ENCODE measurements at places on chromosomes 11 and 22.

DNA sequence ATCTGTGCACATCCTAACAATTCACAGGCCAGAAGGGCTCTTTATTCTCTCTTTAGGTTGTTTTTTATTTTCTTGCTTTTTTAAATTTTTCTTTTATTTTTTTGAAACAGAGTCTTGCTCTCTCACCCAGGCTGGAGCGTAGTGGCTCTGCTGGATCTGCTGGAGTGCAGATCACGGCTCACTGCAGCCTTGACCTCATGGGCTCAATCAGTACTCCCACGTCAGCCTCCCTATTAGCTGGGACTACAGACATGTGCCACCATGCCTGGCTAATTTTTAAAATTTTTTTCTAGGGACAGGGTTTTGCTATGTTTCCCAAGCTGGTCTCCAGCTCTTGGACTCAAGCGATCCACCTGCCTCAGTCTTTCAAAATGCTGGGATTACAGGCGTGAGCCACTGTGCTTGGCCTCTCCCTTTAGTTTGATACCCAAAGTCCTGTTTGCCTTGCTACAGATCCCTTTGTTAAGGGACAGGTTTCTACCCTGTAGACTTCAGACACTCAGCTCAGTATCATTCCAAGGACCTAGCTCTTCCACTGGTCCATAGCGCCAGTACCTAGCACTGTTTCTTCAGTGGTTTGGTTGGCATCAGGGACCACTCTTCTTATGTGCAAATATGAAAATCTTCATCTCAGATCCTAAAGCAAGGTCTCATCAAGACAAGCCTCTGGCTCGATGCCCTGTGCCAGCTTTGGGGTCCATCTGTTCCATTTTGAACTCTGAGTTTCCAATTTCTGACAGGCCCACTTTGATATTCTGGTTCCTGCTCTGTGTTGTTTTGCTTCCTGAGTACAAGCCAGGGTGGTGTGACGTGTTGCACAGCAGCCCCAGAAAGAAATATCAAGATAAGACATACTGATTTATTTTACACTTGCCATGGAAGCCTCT, 211.7 kb downstream of the FAT3 start:
- DNase-seq = no peak

GRCh38 chr11:12180257-12181205, 70.1 kb downstream of the MICAL2 start:
- no peak for DNase-seq

DNA sequence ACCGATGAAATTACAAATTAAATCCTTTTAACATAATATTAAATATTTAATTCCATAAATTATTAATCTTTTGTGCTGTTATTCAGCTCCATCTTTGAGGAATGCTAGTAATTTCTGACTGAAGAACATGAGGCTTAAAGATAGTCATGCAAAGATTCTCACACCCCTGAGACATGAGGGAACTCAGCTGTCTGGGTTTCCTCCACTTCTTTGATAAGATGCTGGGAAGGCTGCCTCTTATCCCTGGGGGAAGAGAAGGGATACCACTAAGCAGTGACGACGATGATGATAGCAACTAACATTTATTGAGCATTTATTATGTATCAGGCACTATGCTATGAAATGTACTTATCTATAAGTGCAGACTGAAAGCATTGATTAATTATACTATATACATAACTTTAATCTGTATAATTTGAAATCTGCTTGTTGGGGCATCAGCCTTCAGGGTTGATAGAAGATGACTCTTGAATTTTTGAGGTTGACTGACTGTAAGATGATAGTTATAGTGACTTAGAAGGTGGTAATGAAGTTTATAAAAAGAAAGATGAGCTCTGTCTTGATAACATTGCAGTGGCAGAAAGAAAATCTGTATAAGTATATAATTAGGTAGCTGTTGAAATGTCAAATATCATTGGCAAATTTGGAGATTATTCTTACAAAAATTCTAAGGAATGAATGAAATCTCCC, 78.4 kb downstream of the SIK2 start:
- DNase-seq = no peak

- no peak for DNase-seq
Measured at GRCh38 chr11:28038775-28039174, 69.2 kb downstream of the KIF18A start.

DNA sequence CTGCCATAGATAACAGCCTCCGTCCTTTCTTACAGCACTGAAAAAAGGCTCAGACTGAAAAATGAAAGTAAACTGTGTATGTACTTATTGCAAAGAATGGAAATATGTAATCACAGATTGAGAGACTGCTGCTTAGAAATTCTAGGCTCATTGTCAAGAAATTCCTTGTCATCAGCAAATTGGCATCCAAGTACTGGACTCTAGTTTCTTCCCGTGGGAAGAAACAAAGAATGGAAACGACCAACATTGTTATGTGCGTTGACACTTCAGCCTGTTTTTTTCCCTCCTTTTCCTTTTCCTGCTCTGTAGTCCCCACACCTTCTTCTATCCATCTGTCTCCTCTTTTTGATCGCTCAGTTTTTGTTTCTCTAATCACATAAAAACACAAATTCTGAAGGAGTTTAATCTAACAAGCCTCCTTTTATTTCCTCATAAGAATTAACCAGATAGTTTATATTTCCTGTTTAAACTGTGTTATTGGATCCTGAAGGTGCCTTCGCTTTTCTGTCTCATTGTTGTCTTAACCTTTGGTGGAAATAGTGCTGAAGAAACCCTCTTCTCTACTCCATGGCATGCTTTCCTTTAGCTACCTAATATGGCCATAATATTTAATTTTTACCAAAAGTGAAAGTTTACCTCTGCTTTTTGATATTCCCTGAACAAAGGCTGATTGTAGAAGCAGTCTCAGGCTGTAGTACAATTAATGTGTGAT, 20.0 kb upstream of the CASP12 start:
- DNase-seq = no peak

GRCh38 chr11:111741751-111742150, 24.4 kb downstream of the PPP2R1B start:
- no peak for DNase-seq

- DNase-seq = no peak
Measured at GRCh38 chr11:6611092-6611962, 689 bp downstream of the TAF10 start.

DNA sequence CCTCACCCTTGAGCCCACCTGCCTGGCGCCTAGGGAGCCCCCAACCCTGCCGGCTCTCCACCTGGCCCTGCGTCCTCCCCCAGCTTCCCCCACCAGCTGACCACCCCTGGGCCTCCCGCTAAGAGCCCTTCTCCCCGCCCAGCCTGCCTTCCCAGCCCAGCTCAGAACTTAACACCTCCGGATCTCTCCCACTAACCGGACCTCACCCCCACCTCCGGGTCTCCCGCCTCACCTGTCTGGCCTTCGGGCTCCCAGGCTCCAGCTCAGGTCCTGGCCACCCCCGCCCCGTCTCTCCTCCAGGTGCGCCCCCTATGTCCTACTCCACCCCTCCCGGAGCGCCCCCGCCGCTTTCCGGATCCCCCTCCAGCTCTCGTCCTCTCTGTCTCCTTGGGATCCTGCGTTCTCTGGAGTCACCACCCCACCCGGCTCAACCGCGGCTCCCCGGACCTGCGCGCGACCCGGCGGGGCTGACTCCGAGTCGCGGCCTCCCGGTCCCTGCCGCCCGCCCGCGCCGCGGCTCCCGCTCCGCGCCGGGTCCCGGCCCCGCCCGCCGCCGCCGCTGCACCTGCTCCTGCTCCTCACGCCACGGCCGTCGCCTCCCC, at the start of gene KCNJ11:
KCNJ11 (minus strand) TSS at position 51 of the 602 bp plus-strand sequence. CDS start 568 bp downstream, outside the sequence.
- DNase-seq = peak; percentile 51

GRCh38 chr11:113411536-113411935, 24.0 kb downstream of the ANKK1 start:
- peak; percentile 22 for DNase-seq

DNA sequence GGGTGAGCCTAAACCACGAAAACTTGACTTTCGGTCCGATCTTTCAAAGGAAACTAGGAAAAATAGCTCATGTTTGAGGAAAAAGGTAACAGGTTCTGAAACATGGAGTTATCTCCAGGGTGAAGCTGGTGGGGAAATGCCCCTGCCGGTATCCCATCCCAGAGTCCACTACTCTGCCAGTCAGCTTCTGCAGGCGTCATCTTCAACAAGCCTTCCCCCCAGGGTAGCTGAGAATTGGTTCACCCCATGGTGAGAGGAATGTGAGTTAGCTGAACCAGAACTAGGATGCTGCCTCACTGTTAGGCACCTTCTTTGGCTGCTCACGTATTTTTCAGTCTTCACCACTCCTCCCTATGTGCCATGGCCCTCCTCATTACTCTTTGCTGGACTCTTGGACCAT, 1.1 kb downstream of the GVQW3 start:
- no peak for DNase-seq

- no peak for DNase-seq
Measured at GRCh38 chr11:64244107-64244506, 2.6 kb downstream of the PPP1R14B start.

- no peak for DNase-seq
Measured at GRCh38 chr11:74138572-74138971, 32.2 kb downstream of the C2CD3 start.

DNA sequence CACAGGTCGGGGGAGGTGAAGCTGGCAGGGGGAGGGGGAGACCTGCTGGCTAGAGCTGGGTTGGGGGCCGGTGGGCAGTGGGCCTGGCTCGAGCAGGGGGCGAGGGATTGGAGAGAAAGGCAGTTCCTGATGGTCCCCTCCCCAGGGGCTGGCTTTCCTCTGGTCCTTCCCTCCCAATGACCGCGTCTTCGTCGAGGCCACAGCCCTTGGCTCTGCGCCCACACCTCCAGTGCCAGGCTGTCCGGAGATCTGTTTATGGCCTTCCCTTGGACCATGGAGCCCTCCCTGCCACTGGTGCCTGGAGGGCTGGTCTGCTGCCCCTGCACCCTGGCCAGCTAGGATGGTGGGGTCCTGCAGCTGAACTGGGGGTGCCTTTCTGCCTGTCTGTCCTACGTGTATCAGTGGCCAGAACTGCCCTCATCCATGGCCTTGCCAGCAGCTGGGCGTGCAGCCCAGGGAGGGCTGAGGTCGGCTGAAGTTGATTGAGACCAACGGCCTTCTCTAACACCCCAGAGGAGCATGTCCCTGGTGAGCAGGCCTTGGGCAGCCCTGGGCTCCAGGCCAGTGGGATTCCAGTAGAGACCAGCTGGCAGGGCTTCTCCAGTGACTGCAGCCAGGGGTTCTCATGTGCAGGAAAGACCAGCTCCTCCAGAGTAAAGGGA, 12.3 kb downstream of the TANGO2 start:
- DNase-seq = no peak

- DNase-seq = no peak
Measured at GRCh38 chr11:122742301-122743018, 86.9 kb downstream of the UBASH3B start.

DNA sequence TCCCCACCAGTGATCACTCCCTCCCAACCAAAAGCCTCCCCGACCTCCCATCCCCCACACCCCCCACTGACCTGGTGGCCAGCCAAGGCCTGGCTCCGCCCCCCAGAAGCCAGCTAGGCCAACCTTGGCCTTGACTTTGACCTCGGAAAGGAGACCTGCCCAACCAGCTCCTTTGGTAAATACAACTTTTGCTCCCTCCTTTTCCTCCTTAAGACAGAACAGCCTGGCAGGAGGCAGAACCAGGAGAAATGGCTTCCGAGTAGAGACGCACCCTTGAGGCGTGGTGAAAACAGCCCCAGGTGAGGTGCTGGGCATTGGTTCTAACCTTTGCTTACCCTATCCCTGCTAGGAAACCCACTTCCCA, 27.0 kb downstream of the PLEKHA7 start:
- no peak for DNase-seq

GRCh38 chr11:19382131-19382611, 141.4 kb upstream of the E2F8 start:
- DNase-seq = no peak

DNA sequence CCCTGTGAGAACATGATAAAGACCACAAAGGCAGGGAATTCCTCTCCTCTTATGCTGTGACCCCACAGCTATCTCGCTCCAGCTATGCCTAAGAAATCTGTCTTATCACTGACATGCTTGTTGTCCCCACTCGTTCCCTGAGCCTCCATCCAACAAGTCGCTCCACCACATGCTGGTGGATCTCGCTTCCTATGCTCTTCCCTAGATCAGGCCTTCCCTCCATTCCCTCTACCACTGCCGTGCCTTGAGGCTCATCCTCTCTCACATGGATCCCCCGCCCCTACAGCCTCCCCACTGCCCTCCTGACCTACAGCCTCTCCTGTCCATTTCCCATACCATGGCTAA, 1.4 kb upstream of the DGAT2 start:
- DNase-seq = no peak

DNA sequence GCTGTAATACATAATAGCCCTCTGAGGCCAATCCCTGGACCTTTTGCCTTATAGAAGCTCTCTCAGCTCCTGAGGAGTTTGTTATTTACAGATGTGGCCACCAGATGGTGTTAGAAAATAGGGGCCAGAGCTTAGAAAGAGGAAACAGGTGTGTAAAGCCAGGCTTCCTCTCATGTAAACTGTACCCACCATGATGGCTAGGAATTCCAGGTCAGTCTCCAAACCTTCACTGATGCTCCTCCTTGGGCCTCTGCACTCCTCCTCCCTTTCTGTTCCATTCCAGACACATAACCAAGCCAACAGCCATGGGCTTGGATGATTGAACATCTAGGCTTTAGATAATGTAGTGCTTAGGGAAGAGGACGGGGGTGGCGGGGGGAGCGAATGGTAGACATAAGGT, 39.7 kb downstream of the USP35 start:
- DNase-seq = peak; percentile 73

- no peak for DNase-seq
Measured at GRCh38 chr11:126411971-126412381, 56.5 kb downstream of the ST3GAL4 start.

DNA sequence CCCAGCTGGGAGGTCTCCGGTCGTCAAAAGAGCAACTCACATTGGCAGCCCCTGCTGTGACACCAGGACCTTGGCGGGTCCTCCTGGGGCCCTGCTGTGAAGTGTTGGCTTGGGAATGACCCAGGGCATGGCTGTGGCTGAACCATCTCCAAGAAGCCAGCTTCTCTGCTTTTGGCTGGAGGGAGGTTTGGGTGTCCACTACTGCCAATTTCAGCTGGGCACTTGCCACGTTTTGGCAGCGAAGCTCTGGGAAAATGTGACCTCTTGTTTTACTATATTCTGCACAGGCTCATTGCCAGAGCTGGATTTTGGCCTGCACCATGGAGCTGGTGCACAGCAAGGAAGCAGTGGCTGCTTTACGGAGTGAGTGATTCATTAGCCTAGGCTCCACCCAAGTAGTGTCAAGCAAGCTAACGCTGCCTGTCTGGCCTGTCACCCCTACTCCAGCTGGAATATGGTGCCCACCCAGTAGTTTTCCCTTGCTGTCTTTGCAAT, 24.3 kb upstream of the SMCO4 start:
- DNase-seq = no peak

- DNase-seq = no peak
Measured at GRCh38 chr11:126809514-126810289, 190.9 kb downstream of the KIRREL3 start.

GRCh38 chr11:69841859-69842698, 22.9 kb upstream of the FGF3 start:
- DNase-seq = no peak

GRCh38 chr22:50047346-50047745, 10.8 kb downstream of the TTLL8 start:
- no peak for DNase-seq
